ENCODE measurements at places on chromosomes 2 and 18. TPM values are rescaled to one million over a fixed set of nuclear protein-coding genes. Genes with fewer than 3 reads are reported as not detected.

- peak; percentile 60 for DNase-seq
- H3K27ac ChIP-seq = peak overlapping the region; percentile 0
- no peaks in the 10 kb centered on the region for H3K27me3 ChIP-seq
- peaks cover 45% of the 10 kb centered on the region for H3K4me1 ChIP-seq
- no peaks in the 10 kb centered on the region for H3K36me3 ChIP-seq
These were observed 29.7 kb downstream of the CCDC141 start for GRCh38 chr2:179020156-179020750.

GRCh38 chr2:149926149-149926548 is 338.6 kb upstream of the MMADHC start:
- DNase-seq = no peak
- no peak overlapping the region for H3K27ac ChIP-seq
- H3K4me1 ChIP-seq = no peaks in the 10 kb centered on the region
- no peaks in the 10 kb centered on the region for H3K36me3 ChIP-seq
- H3K4me3 ChIP-seq = no peak overlapping the region

GRCh38 chr2:175170659-175171304 is 2.8 kb upstream of the ATF2 start:
- no peak overlapping the region for H3K4me3 ChIP-seq
- peak; percentile 25 for DNase-seq
- peaks cover 5% of the 10 kb centered on the region for H3K4me1 ChIP-seq
- H3K27me3 ChIP-seq = no peaks in the 10 kb centered on the region

Gene RANBP2
- polyA plus RNA-seq = 13.0 TPM

Gene ADGRF3
- 1.5 TPM for polyA plus RNA-seq
